SJSA1 (cell line): ENCODE measurements at places on chromosomes 12 and 14. TPM values are rescaled to one million over a fixed set of nuclear protein-coding genes. Genes with fewer than 3 reads are reported as not detected.
A peak's percentile ranks its signal among the peaks of the same experiment; 100 is the strongest.

The PMCH gene
- total RNA-seq: not detected in 2 replicates

- no peaks in the 10 kb centered on the region for H3K27me3 ChIP-seq
- peak; percentile 45 for DNase-seq
- H3K4me3 ChIP-seq: peak overlapping the region; percentile 48
These were observed 557 bp downstream of the COPS7A start for GRCh38 chr12:6724409-6724797.

GRCh38 chr12:65818454-65819382, 5.6 kb upstream of the HMGA2 start:
- peaks cover 37% of the 10 kb centered on the region for H3K4me1 ChIP-seq
- H3K27me3 ChIP-seq: no peaks in the 10 kb centered on the region
- DNase-seq: peak; percentile 87

DNA sequence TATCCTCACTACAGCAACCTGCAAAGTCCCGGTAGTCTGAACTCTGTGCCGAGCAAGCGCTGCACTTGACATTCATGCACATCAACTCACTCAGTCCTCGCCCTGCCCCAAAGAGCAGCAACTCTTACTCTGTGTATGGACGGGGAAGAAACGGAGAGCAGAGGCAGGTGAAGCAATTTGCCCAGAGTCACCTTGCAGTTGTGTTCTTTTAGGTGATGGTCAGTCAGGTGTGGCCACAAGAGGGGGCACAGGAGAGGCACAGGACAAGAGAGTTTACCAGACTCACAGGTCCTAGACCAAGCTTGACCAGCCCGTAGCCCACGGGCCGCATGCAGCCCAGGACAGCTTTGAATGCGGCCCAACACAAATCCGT, 39.1 kb downstream of the TSPAN11 start:
- no peaks in the 10 kb centered on the region for H3K36me3 ChIP-seq
- no peaks in the 10 kb centered on the region for H3K27me3 ChIP-seq
- H3K4me3 ChIP-seq: no peak overlapping the region
- DNase-seq: no peak

DNA sequence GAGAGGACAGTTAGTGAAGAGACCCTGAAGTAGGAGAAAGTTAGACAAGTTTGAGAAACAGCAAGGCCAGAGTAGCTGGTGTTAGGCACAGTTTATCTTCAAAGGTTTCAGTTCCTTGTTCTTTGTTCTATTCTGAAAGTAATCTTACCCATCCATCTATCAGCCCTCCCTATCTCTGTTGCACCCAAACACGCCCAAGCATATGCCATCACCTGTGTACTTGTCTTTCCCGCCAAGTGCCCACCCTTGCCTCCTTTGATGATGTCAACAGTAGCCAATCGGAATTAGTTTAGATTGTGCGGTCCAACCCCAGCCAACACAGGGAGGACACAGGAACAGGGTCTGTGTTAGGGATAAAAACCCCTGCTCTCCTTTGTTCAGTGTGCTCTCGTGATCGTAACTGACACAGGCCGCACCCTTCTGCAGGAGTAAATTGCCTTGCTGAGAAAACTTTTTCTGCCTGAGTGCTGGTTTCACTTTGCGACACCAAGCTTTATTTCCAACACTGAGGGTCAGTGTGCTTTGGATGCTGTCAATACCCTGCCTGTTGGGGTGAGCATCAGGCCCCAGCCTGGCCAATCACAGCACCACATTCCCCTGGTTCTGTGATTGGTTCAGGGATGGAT, 4.7 kb upstream of the TMEM229B start:
- no peaks in the 10 kb centered on the region for H3K36me3 ChIP-seq
- peaks cover 8% of the 10 kb centered on the region for H3K4me1 ChIP-seq
- H3K27me3 ChIP-seq: no peaks in the 10 kb centered on the region
- H3K4me3 ChIP-seq: no peak overlapping the region

DNA sequence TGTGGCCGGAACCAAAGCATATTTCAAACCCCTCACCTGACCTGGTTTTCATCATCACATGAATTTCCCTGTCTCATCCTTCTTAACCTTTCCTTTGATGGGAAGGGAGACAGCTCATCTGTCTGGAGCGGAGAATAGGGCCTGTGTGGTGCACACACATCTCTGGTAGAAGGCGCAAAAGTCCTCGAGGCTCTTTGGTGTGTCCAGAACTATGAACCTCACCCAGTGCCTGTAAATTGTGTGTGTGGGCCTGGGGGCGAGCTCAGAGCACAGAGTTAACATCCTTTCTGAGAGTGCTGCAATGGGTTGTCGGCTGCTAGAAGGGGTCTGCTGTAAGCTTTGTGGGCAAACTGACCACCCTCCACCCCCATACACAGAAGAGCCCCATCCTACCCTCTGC, 749 bp downstream of the GALNT6 start:
- H3K27me3 ChIP-seq: no peaks in the 10 kb centered on the region
- H3K36me3 ChIP-seq: peaks cover 10% of the 10 kb centered on the region

DNA sequence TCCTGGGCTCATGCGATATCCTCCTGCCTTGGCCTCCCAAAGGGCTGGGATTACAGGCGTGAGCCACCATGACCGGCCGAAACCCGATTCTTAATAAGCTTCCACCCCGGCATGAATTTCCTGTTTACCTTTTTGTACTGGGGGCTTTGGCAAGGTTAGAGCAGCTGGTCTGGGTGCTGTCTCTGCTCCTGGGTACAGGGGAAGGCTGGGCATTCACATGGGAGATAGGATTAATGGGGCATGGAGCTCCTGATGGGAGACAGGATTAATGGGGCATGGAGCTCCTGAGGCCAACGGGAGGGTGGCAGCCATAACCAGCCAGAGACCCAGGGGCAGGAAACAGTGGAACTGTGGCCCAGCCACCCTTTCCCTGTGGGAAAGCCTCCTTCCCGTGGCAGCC, 69.5 kb upstream of the DICER1 start:
- DNase-seq: no peak
- H3K27ac ChIP-seq: no peak overlapping the region
- H3K36me3 ChIP-seq: no peaks in the 10 kb centered on the region
- peaks cover 30% of the 10 kb centered on the region for H3K4me1 ChIP-seq
- no peak overlapping the region for H3K4me3 ChIP-seq

DNA sequence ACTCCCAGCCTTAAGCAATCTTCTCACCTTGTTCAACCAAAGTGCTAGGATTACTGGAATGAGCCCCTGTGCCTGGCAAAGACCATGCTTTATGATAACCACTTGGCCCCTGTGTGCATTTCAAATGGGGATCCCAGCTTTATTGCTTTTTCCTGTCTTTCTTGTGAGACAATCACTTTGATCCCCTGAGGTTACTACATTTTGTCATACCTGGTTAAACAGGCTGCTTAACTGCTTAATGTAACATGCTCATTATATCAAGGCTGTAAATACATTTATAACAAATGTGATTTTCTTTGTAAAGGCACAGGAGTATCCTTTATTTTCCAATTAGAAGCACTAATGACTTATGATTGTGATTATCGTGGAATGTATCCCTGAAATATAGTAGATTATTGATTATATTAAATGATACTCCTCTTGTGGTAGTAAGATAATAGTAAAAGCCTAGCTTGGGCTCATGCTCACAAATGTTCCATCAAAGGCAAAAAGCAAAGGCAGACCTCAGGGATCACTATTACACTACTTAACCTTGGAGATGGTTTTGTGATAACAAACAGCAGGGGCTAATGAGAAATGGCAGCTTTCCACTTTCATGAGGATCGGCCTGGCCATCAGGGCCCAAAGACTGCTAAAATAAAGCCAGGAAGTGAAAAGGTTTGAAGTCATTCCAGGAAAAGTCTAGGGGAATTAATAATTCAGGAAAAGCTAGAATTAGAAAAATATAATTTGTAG, 290.8 kb upstream of the MDGA2 start:
- no peak overlapping the region for H3K27ac ChIP-seq
- H3K4me3 ChIP-seq: no peak overlapping the region
- no peaks in the 10 kb centered on the region for H3K4me1 ChIP-seq
- DNase-seq: no peak
- no peaks in the 10 kb centered on the region for H3K27me3 ChIP-seq

The THAP2 gene
- total RNA-seq: 0.56 and 4.5 TPM in 2 replicates

GRCh38 chr12:59268295-59268809, 327.5 kb upstream of the SLC16A7 start:
- no peak overlapping the region for H3K4me3 ChIP-seq
- no peak for DNase-seq
- no peaks in the 10 kb centered on the region for H3K36me3 ChIP-seq
- no peaks in the 10 kb centered on the region for H3K27me3 ChIP-seq
- no peak overlapping the region for H3K27ac ChIP-seq
- H3K4me1 ChIP-seq: no peaks in the 10 kb centered on the region

The GALNT8 gene
- total RNA-seq: not detected in 2 replicates

DNA sequence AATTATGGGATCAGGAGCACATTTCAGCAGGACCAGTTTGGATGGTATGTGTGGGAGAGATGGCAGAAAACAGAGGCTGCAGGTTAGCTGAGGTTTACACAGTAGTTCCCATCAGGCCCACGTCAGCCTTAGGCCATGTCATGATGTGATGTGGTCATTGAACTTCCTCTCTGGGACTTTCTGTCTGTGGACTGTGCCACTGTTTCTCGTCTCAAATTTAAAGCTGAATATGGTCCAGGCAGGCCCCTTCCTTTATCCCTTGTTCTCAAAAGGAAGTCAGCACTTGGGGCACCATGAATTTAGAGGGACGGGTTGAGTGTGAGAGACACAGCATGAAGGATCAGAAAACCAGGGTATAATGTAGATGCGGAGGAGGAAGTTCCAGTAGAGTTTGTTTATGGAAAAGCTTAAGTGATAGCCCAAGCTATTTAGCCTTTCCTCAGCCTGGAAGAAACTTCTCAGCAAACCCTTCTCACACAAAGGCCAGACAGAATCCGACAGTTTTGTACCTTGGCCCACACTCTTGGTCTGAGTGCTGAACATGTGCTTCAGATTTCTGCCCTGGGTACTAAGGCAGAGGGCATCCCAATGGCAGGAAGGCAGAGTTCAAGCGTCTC, 3.6 kb upstream of the IGFBP6 start:
- no peak for DNase-seq
- H3K4me3 ChIP-seq: no peak overlapping the region
- H3K27ac ChIP-seq: no peak overlapping the region
- H3K27me3 ChIP-seq: no peaks in the 10 kb centered on the region

GRCh38 chr14:100861937-100862247, 36.0 kb downstream of the MEG3 start:
- no peak for DNase-seq
- no peaks in the 10 kb centered on the region for H3K4me1 ChIP-seq
- H3K36me3 ChIP-seq: peaks cover 31% of the 10 kb centered on the region
- H3K27me3 ChIP-seq: no peaks in the 10 kb centered on the region

- no peaks in the 10 kb centered on the region for H3K4me1 ChIP-seq
- no peak overlapping the region for H3K4me3 ChIP-seq
- peaks cover 16% of the 10 kb centered on the region for H3K36me3 ChIP-seq
- peak; percentile 48 for DNase-seq
- no peaks in the 10 kb centered on the region for H3K27me3 ChIP-seq
These were observed 52.4 kb upstream of the CAPRIN2 start for GRCh38 chr12:30806989-30807694.

- H3K36me3 ChIP-seq: no peaks in the 10 kb centered on the region; the same call in 1 of the 2 replicates
- no peak overlapping the region for H3K27ac ChIP-seq
- H3K4me3 ChIP-seq: no peak overlapping the region
- H3K4me1 ChIP-seq: no peaks in the 10 kb centered on the region
- DNase-seq: no peak
These were observed 201.5 kb downstream of the FOXN3 start for GRCh38 chr14:89215531-89215930.

The RIMBP2 gene
- 0.16 TPM in 1 of 2 replicates, not detected in the other for total RNA-seq

DNA sequence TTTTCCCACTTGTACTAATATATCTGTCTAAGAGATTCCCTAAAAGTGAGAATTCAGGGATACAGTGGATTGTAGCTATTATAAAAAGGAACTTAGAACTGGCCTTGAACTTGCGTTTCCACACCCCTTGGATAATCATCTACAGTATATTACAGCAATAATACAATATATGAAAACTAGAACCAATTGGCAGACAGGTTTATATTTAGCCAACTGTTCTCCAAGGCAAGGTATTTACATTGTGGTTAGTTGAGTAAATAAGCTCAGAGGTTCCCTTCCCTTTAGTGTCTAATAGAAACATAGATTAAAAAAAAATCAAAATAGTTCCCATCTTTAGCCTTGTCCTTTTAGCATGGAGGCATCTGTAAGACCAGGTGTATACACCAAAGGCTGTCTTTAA, 42.1 kb downstream of the LIMA1 start:
- H3K36me3 ChIP-seq: no peaks in the 10 kb centered on the region
- peak overlapping the region; percentile 49 for H3K27ac ChIP-seq
- H3K4me3 ChIP-seq: no peak overlapping the region
- H3K27me3 ChIP-seq: no peaks in the 10 kb centered on the region
- H3K4me1 ChIP-seq: peaks cover 39% of the 10 kb centered on the region

GRCh38 chr12:27781680-27782079, 1.6 kb upstream of the MANSC4 start:
- peaks cover 55% of the 10 kb centered on the region for H3K4me1 ChIP-seq
- no peak overlapping the region for H3K27ac ChIP-seq
- DNase-seq: no peak

The RFX4 gene
- not detected in 2 replicates for total RNA-seq

The SMCO2 gene
- total RNA-seq: not detected in 2 replicates

DNA sequence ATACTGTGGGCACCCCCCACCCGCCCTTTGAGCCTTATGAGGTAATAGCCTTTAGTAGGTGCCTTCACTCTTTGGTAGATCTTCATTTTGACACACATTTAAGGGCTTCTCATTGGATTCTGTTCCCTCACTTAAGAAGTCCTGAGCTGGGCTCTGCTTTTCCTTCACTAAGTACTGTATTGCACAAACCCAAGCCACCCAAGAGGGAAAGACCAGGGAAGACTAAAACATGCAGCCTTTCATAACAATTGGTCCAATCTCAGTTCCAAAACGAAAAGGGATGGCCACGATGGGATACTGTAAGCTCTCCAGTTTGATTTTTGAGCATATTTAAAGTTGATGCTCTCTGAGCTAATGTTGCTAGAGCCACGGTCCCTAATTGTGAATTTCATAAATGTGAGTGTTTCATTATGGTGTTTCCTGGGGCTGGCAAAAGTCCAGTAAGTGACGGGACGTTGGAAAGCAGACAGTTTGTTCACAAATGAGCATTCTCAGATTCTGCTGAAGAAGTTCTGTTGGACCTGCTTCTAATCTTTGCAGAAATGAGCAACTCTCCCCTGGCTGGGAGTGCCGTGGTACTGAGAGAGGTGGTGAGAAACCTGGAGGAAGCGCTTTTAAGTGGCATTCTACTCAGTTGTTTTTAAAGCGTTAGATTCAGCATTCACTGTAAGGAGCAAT, 9.4 kb downstream of the SSPN start:
- no peak overlapping the region for H3K4me3 ChIP-seq
- H3K27me3 ChIP-seq: no peaks in the 10 kb centered on the region
- peak overlapping the region; percentile 90 for H3K27ac ChIP-seq
- DNase-seq: no peak
- no peaks in the 10 kb centered on the region for H3K36me3 ChIP-seq
- peaks cover 30% of the 10 kb centered on the region for H3K4me1 ChIP-seq

The TAS2R30 gene
- total RNA-seq: 1.6 and 1.8 TPM in 2 replicates

The TWF1 gene
- 135 and 203 TPM in 2 replicates for total RNA-seq

The GPR137C gene
- total RNA-seq: 2.8 and 4.1 TPM in 2 replicates

DNA sequence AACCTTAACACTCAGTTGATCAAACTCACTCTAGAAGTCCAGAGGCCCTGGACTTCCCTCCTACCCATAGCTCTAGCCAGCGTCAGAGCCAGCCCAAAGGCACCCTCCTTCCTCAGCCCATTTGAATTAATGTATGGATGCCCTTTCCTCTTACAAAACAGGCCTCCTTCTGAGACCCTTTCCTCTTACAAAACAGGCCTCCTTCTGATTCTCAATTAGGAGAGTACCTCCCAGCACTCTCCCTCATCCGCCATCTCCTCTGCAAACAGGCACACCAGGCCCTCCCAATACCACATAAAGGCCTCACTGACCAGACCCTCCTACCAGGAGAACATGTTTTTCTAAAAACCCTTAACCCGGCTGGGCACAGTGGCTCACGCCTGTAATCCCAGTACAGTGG, 65.7 kb downstream of the MOK start:
- H3K4me1 ChIP-seq: no peaks in the 10 kb centered on the region
- no peaks in the 10 kb centered on the region for H3K36me3 ChIP-seq
- H3K27ac ChIP-seq: no peak overlapping the region
- no peak for DNase-seq

The HOXC6 gene
- total RNA-seq: 2.9 and 6.2 TPM in 2 replicates
